ENCODE measurements at places on chromosomes 12 and 14.

GRCh38 chr14:89418976-89419375 is 1.9 kb upstream of the FOXN3 start:
- no peak for DNase-seq

DNA sequence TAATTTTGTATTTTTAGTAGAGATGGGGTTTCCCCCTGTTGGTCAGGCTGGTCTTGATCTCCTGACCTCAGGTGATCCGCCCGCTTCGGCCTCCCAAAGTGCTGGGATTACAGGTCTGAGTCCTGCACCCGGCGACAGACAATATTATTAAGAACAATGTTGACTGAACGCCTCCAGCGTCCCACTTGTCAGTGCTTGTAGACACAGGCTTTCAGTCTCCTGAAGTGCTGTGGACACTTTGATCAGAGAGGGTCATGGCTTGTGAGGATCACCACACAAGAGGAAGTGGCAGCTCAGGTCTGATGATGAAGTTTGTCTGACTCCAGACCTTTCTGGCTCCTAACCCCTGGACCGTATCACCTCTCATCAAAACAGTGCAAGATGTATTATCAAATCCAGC is 114.6 kb downstream of the CHST11 start:
- DNase-seq: no peak

GRCh38 chr12:80053051-80053790 is 46.1 kb upstream of the OTOGL start:
- no peak for DNase-seq

DNA sequence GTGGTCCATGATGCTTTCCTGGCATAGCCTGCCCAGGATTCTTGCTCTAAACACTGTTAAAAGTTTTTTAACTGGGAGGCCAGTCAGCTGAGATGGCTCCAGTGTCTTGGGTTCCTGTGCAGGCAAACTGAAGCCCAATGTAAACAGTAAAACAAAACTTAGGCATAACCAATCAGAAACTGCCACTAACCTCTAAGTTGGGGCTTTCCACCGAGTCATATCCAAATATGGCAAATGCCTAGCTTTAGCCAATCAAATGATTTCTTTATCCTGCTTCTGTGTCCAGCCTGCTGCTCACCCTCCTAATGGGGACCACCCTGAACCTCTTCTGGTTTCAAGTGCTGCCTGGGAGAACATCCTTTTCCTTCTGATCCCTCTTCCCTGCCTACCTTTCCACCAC is 277.9 kb downstream of the EMP1 start:
- DNase-seq: no peak

DNA sequence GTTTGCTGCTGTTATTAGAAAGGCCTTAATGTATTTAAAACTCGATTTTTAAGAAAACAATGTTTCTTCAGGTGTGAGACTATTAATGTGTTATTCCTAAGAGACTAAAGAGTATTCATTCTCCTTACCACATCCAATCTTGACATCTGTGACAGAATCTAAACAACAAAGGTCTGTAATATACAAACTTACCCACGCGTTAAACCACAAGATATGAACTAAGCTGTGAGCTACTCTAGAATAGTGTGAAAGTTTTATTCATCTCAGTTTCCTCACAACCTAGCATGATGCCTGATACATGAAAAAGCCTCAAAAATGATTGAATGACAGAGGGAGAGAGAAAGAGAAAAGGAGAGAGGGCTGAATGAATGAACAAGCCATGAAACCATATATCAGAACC is 117.3 kb upstream of the COCH start:
- DNase-seq: no peak

GRCh38 chr14:76793956-76794355 is 18.7 kb downstream of the ANGEL1 start:
- no peak for DNase-seq

GRCh38 chr14:95832012-95832411 is 44.6 kb upstream of the TUNAR start:
- no peak for DNase-seq

DNA sequence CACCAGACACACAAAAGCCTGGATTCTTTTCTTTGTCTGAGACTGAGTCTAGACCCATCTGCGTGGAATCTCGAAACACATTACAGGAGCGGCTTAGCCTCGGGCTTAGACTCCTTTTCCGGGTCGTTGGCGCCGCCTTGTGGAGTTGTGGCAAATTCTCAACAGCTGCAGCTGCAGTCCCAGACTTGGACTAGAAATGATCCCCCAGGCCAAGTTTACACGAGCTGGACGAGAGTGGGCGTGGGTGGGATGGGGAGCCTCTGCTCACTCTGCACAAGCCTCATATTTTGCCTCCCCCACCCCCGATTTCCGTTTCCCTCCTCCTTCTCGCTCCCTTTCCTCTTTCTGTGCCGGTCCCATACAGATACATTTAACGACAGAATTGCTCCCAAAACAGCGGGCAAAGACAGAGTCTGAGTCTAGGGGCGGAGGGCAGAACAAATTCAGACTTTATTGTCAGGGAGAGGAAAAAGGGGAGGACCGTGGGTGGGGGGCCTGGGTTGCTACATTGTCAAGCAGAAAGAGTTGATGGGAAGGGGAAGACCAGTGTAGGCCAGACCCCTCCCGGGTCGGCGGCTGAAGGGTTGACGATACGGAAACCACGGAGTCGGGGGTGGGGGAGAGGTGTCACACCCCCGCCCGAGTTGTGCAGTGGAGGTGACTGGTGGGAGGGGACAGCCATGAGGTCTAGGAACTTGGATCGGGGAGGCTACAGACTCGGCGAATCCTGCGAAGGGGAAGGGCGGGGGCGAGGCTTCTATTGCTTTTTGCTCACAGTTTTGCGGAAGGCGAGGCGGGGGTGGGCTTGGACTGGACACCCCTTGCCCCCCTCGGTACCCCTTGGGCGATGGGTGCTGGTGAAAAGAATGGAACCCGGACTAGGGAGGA is 4.7 kb upstream of the GPR84 start:
- DNase-seq: peak; percentile 55

DNA sequence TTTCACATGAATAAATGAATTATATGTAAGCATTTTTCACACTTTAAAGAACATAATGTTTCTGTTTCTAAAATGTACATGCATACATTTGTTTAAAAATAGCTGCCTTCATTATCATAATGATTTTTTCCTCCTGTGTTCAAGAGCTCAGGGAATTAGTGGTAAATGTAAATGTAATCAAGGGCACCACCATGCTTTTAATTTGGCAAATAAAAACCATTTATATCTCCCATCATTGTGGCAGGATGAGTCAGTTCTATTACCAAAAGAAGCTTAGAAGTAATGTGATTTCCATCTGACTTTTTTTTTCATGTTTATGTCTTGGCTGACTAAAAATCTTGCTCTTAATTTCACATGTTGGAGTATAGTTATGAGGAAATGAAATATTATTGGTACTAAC is 176.1 kb downstream of the GXYLT1 start:
- no peak for DNase-seq

DNA sequence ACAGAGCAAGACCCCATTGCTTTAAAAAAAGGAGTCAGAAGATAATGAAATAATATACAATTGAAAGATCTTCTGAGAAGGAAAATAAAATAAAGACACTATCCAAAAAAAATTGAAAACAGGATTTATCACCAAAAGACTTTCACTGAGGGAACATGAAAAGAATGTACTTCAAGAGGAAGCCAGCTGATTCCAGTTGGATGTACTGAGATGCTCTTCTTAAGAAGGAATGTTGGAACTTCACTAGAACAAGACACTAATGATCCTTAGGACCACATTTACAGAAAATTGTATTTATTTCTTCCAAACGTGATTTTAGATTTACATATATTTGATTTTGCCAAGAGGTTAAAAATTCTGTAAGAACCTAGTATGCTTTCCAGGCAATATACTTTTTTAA is 65.6 kb upstream of the CNOT2 start:
- no peak for DNase-seq

DNA sequence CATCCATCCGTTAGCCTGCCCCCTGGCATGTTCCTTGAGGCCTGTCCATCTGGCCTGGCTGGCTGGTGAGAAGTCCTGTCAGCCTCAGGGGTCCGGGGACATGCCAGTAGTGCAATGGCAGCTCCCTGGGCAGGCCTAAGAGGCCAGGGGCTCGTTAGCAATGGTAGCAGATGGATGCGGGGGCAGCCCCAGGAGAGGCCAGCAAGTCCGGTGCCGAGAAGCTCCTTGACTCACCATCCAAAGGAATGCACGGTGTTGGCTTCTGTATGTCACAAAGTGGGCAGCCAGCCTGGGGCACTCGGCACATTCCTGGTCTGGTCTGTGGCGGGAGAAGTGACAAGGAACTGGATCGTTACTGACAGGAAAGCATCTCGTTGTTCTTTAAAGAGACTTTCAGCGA is 319.9 kb downstream of the CACNA1C start:
- DNase-seq: no peak

DNA sequence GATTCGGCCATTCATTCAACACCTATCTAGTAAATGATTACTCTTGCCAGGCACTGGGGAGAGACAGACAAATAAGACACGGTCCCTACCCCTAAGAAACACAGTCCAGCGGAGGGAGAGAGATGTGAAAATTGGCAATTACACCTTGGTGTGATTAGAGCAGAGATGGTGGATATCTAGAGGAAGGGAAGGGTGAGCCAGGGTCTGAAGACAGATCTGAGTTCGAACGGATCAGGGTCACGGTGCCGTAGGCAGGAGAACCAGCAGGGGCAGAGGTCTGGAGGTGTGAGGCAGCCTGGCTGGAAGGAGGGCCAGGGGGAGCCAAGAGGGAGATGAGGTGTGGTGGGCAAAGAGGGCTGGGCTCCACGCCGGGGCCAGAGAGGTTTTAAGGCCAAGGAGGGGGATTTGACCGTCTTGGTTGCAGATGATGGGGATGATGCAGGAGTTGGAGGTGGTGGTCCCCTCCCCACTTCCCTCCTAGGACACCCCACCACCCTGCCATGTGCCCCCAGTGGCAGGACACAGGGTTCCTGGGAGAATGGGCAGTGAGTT is 27.1 kb downstream of the FAM222A start:
- DNase-seq: no peak

GRCh38 chr12:13304924-13305323 is 108.4 kb downstream of the EMP1 start:
- no peak for DNase-seq

- DNase-seq: no peak
These were observed 63.0 kb upstream of the TCL1B start for GRCh38 chr14:95623195-95623594.

DNA sequence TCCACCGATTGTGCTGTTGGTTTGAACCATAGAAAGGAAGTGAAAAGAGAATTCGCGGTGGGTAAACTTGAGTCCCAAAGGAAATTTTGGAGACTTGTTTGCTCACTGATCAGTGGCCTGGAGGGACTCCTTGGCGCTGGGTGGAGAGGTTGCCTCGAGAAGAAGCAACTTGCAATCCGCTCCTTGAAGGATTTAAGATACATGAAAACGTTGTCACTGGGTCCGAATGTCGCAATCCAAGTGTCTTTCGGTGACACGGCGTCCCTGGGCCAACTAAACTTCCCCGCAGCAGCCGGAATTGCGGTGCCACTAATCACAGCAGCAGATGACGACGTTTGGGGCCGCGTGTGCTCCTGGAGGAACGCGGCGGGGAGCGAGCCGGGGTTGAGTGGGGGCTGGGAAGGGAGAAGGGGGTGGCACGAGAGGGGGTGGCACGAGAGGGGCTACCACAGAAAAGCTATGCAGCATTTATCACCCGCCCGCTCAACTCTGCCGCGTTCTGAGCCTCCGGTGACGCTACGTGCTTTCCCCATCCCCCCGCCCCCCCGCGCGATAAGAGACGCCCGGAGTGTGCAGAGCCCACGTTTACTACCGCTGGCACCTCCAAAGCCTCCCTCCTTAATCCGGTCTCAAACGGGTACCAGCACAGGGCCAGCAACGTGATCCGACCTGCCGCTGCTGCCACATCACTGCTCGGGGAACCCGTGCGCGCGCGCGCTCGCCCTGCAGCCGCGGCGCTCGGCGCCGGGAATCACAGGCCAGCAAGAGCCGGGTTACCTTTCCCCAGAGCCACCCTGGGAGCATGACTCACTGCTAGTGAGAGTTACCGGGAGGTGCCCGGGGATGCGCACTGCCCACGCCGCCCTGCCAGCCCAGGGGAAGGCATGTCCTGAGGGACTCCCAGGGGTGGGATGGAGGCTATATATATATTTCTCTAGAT is 833 bp upstream of the BHLHE41 start:
- peak; percentile 59 for DNase-seq

GRCh38 chr12:74031045-74031444 is 506.6 kb upstream of the ATXN7L3B start:
- no peak for DNase-seq

DNA sequence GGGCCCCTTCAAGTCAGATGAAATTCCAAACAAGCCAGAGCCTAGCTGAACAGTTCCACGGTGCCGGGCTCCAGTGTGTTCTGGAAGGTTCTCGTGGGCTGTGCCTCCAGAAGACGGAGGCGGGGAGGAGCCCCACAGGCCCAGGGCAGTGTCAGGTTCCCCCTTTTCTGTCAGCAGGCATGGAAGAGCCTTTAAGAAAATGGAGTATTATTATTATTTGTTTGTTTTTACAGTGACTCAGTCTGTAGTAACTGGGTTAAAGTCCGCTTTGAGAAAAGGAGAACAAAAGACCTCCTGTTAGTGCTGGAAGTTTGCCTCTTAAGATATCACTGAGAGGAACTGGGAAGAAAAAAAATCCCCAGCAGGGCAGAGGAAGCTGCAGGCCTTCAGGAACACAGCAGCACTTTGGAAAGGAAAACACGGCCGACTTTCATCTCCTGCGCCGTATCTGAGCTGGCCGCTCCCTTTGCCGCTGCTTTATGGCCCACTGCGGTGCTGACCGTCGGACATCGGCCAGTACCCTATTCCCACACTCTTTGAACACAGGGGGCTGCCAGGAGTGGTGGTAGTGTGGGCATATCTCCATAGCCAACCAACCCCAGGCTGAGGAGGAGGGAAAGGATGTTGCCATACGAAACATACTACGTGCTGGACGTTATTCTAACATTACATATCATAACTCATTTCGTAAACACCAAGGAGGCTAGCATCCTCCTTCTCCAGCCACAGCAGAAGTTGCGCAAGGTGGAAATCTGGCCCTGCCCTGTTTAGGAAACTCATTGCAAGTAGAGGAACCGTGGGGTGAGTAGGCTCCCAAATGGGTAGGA is 194.0 kb downstream of the ZFP36L1 start:
- DNase-seq: no peak

GRCh38 chr12:130689408-130690405 is 26.4 kb downstream of the RIMBP2 start:
- DNase-seq: no peak

GRCh38 chr14:61720294-61720661 is 25.0 kb downstream of the HIF1A start:
- DNase-seq: no peak

DNA sequence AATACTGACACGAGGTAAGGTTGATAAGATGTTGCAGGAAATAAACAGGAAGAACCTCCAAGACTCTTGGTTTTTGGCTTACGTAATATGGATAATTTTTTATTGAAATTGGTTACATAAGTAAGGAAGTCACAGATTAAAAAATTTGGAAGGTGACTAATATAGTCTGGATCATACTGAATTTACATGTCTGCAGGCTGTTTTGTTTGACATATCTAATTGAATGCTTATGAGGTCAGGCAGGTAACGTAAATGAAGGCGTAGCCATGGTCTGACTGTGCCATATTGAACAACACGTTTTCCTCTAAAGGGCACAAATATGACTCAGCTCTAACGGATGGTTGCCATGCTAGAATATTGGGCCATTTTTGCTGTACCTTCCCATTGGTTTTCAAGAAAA is 648.1 kb upstream of the NOVA1 start:
- DNase-seq: no peak

- DNase-seq: no peak
These were observed 12.6 kb downstream of the NRDE2 start for GRCh38 chr14:90319173-90319572.

Measured in NCI-H1930 (cell line).